ENCODE measurements at places on chromosomes 7 and 10. TPM values are rescaled to one million over a fixed set of nuclear protein-coding genes. Genes with fewer than 3 reads are reported as not detected.

Gene C10orf143
- 8.5 TPM for total RNA-seq

Gene NPS
- not detected for total RNA-seq

Gene RADIL
- 4.9 TPM for total RNA-seq

Gene JAZF1
- total RNA-seq = 19.2 TPM

Gene ATG9B
- not detected for total RNA-seq

Gene TDRD1
- not detected for total RNA-seq

Gene PAPSS2
- total RNA-seq = 25.5 TPM

Gene XRCC2
- 0.33 TPM for total RNA-seq

Gene PRR15
- 0.54 TPM for total RNA-seq

Gene ZNF277
- total RNA-seq = 45.4 TPM

Gene GIGYF1
- 46.9 TPM for total RNA-seq

GRCh38 chr7:105461518-105461917 is 60.6 kb downstream of the PUS7 start:
- DNase-seq = no peak

- no peak for DNase-seq
Observed at GRCh38 chr7:113137241-113137640, 18.9 kb upstream of the SMIM30 start.

DNA sequence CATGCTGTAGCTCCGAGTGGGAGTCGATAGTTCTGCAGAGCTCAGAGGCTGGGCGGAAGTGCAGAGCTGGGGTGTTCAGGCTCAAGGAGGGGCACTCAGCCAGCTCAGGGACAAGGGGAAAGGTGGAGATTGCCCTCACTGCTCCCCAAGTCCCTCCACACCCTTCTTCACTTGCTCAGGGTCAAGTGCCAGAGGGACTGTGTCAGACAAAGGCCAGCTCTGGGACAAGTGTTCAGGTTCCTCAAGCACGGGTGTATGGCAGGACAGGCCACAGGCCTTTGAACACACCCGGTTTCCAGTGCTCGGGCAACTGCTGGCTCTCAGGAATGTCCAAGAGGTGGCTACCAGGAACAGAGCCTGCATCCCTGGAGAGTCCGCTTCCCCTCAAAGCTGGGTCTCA is 293.0 kb upstream of the PODXL start:
- no peak for DNase-seq

DNA sequence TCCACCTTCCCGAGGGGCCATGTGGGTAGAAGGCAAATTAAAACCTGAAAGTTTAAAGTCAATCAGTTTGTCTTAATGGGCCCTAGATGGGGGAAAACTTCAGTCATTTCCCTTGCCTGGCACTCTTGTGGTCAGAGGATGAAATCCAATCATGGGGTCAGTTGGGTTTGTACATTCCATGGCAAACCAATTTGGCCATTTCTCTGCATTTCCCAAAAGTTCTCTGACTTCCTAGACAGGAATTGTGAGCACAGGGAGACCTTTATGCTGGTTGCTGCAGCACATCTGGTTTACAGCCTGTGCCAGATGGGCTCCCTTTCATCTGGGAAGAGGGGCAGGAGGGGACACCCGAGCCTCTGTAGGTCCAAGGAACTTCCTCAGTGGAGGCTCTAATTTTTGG is 113.0 kb downstream of the CYP26A1 start:
- no peak for DNase-seq

DNA sequence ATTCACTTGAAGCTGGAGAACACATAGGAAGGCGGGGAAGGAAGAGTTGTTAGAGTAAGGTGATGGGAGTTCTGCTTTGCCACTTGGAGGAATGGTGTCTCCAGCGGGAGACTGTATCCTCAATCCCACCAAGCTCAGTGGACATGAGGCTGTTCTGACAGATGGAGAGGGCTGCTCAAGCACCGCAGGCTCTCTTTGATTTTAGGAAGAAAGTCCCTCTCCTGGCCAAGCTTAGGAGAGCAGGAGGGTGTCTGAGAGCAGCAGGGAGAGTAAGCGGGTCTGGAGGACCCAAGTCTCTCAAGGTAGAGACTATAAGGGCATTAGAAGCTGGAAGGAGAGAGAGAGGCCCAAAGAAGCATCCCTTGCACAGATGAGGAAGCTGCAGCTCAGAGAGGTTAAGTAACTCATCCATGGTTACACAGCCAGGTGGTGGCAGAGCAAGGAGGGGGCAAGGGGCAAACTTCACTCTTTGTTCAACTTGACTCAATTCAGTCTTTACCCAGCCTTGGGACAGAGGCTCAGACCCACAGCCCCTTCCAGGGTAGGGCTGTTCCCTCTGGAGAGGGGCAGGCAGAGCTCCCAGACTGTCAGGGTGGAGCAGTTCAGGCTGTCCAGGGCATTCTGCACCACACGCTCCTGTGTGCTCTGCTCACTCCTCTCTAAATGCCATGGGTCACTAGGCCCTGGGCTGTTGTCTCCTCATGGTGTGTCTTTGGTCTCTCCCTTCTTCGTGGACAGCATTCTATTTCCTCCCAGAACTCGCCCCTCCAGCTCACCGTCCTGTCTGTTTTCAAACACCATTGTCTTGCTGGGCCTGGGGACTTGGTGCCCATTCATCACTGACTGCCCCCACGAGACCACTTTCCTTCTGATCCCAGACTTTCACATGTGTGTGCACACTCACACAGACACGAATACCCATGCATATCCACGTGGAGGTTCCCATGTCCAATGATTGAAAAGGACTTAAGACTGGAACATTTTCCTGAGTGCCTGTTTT is 8.9 kb downstream of the CHAT start:
- no peak for DNase-seq

- no peak for DNase-seq
Observed at GRCh38 chr10:11093771-11094736, 76.4 kb downstream of the CELF2 start.

GRCh38 chr7:29818308-29818707 is 12.0 kb downstream of the WIPF3 start:
- DNase-seq = no peak

DNA sequence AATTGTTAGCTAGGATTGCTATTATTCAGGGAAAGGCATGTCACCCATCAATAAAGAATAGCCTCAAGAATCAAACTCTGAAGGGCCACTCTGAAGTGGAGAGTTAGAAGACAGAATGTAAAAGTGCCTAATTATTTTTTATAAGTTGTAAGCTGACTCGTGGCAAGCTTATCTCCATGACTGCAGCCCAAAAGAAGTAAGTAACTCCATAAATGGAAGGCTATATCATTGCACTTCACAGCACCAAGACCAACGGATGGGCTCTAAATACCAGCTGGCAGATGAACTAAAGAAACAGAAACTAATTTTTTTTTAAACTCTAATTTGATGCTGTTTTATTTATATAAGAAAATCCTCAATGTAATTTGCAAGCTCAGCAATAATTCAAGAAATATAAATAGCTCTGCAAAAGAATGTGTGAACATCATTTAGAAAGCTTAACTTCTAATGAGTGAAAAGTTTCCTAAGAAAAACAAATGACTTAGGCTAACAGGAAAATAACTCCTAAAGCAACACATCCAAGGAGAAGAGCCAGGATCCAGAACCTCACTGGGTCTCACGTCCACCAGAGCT is 165.5 kb downstream of the SNX13 start:
- no peak for DNase-seq

DNA sequence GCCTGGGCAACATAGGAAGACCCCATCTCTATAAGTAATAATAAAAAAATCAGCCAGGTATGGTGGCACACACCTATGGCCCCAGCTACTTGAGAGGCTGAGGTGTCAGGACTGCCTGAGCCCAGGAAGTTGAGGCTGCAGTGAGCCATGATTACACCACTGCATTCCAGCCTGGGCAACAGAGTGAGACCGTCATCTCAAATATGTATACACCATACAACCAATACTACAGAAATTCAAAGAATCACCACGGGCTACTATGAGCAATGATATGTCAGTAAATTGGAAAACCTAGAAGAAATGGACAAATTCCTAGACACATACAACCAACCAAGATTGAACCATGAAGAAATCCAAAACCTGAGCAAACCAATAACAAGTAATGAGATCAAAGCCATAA is 60.3 kb upstream of the ZC3HAV1 start:
- no peak for DNase-seq

- peak; percentile 2 for DNase-seq
Observed at GRCh38 chr7:11315666-11316258, 342.1 kb downstream of the PHF14 start.

- no peak for DNase-seq
Observed at GRCh38 chr10:128883231-128884032, 583.6 kb upstream of the MGMT start.

GRCh38 chr10:4883079-4883739 is 57.2 kb downstream of the AKR1E2 start:
- peak; percentile 23 for DNase-seq

- no peak for DNase-seq
Observed at GRCh38 chr7:12032146-12032545, 178.9 kb upstream of the TMEM106B start.

- DNase-seq = no peak
Observed at GRCh38 chr7:158362912-158363905, 224.4 kb downstream of the PTPRN2 start.

DNA sequence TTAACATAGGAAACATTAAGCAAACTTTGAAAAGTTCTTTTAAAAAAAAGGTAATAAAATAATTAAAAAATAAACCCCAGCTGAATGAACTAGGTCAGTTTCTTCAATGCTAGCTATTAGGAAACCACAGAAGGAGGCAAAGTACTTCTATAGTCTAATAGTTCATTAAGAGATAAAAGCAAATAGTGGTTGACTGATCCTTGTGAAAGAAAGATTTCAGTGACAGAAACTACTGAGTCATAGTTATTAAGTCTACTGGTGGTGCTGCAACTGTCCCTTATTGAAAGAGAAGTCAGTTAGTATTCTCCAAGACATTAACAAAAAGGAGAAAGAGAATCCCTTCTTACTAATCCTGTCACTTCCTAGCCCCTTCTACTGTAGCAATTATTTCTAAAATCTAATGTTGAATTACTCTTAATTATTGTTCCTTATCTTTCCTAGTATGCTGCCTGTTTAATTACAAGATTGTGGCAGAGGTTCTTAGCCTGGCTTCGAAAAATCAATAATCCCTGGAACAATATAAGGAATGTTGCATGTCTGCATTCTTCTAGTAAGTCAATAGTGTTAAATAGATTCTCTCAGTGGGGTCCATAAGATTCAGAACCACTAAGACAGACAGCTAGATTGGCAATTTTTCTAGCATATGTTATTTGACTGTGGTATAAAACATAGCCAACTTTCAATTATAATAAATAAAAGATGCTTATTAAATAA is 18.2 kb downstream of the TCTN3 start:
- DNase-seq = no peak

DNA sequence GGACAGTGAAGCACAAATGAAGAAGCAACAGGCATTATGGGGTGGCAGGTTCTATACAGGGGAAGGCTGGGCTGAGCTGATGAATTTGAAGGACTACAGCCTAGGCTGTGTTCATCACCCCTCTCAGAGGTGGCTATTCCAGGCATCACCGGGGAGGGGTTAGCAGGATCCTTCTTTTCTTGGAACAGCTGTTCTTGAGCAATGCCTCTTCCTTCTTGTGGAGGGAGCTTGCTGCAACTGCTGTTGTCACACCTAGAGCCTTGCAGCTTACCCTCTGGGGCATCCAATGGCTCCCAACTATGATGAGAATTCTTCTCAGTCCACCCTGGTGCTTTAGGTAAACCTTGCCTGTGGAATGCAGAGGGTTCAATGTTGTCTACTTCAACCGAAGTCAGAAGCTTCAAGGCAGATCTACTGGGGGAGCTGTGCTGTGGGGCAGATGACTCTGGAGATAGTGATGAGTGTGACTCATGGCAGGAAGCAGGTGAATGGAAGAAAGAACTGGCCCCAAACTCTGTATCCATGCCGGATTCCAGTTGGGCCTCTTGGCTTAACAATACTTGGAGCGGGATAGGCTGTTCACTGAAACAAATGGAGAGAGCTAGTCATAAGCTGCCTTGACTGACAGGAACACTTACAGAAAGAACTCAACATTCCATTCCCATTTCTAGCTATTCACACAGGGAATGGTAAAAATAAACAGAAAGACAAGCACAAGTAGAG is 21.5 kb upstream of the PPP3CB start:
- no peak for DNase-seq

GRCh38 chr10:75916906-75917305 is 485.5 kb downstream of the LRMDA start:
- no peak for DNase-seq

GRCh38 chr10:107686095-107686494 is 521.6 kb upstream of the SORCS1 start:
- no peak for DNase-seq

- DNase-seq = no peak
Observed at GRCh38 chr10:19929506-19930140, 113.4 kb downstream of the PLXDC2 start.

GRCh38 chr7:23256731-23257130 is 10.2 kb downstream of the GPNMB start:
- DNase-seq = no peak

- DNase-seq = no peak
Observed at GRCh38 chr7:26735976-26736600, 128.3 kb downstream of the SKAP2 start.

DNA sequence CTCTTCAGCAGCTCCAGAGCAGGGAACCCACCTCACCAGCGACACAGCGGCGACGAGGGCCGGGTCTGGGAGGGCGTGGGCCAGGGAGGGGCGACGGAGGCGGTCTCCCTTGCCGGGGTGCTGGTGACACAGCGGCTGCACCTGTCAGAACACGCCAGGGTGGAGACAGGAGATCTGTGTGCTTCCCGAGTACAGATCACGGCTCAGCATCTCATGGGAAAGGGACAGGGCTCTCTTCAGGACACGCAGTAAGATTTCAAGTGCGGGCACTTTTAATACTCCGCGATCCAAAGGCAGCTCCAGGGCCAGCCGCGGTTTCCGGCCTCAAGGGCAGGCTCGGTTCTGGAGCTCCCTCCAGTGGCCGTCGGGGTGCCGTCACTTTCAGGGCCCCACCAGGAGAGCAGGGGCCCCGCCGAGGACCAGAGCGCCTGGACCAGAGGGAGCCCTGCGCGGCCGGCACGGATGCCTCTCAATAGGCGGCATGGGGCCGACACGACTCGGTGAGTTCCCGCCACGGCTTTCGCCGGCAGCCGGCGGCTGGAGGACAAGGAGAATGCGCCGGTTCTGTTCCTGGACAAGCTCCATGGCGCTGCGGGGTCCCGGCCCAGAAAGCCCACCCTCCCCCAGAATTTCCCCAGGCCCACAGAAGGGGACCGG is 21.4 kb downstream of the GPR146 start:
- DNase-seq = peak; percentile 91

DNA sequence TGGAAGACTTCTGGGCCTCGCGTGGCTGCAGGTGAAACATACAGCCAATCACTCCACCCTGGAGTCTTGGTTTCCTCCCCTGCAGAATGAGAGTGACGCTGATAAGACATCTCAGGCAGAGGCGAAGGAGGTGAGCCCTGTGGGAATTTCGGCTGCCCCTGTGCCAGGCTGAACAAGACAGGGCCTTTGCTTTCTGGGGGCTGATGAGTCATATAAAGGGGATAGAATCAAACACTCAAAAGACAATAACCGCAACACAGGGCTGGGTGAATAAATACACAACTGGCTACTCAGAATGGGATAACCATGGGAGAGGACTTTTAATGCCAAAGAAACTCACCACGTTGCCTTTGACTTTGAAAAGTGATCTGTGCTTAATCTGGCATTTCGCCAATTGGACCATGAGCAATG is 143.8 kb downstream of the KCNMA1 start:
- no peak for DNase-seq

GRCh38 chr10:48451969-48452878 is 145.7 kb downstream of the MAPK8 start:
- DNase-seq = no peak

Measured in thyroid gland (tissue), 4 donors.